ENCODE measurements at places on chromosomes 3 and 15.

DNA sequence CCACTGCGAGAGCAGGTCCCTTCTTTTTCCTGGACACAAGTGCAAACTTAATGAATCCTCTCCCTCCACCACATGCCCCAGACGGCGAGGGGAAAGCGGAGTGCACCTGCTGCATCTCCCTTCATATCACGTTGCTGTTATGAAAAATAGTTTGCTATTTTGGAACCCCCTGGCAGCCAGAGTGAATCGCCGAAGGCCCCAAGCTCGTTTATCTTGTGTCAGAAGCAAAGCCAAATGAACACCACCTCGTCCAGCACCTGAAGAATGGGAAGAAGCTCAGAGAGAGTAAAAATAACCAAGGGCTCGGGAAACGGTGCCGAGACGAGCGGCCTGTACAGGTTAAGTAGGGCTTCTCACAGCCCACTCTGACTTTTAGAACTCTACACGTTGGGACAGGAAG lies 394.6 kb upstream of the RORA start:
- no peak for DNase-seq

- peak; percentile 37 for DNase-seq
Measured at GRCh38 chr15:41022487-41023090, 69.3 kb downstream of the CHAC1 start.

DNA sequence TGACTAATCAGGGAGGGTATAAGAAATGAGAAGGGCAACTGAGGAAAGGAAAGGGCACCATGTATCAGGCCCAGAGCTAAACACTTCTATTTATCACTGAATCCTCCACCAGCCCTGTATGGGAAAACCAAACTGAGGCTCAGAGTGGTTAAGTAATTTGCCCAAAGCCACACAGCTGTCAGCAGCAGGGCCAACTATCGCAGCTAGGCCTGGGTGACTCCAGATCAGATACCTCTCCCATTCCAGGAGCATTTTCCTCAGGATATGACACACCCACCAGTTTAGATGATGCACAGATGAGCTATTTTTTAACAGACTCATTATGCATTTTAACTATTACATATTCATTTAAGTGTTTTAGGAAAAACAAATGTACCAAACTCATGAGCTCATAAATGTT lies 14.5 kb downstream of the NUP210 start:
- DNase-seq: no peak

DNA sequence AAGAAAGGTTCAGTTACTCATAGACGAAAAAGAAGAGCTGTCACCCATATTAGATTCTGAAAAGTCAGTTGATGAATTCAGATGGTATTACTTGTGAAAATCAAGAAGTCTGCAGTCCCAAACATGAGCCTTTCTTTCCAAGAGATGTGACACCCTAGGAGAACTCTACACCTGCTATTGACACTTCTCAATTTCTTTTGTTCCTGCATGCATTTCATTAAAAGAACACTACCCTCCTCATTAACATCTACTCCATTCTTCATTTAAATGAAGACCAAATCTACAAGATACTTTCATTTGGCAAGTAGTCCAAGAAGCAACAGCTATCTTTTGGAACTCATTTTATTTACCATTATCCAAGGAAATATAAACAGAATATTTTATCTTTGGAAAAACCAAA lies 6.6 kb downstream of the GABRB3 start:
- DNase-seq: no peak

DNA sequence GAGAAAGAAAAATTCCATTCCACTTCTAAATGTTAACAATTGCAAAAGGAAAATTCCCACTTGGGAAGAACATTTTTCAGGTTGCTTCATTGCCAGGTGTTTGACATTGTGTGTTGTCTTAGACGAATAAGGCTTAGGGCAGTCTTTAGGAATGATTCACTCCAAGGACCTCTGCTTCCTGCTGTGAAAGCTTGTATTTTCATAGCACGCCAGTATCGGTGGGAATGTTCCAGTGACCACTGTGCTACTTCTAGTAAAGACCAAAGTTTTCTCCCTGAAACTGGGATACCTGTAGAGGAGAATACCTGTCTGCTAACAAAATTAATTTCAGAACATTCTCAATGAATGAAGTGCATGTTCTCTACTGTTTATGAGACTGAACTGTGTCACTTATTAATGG lies 64.1 kb downstream of the CDIN1 start:
- DNase-seq: no peak

- no peak for DNase-seq
Measured at GRCh38 chr3:185549122-185549521, 3.3 kb downstream of the LIPH start.

GRCh38 chr3:188278717-188279324 lies 124.9 kb downstream of the LPP start:
- DNase-seq: no peak

- no peak for DNase-seq
Measured at GRCh38 chr3:10725846-10726245, 90.2 kb upstream of the SLC6A11 start.

- no peak for DNase-seq
Measured at GRCh38 chr3:57331078-57331610, 38.7 kb upstream of the ASB14 start.

DNA sequence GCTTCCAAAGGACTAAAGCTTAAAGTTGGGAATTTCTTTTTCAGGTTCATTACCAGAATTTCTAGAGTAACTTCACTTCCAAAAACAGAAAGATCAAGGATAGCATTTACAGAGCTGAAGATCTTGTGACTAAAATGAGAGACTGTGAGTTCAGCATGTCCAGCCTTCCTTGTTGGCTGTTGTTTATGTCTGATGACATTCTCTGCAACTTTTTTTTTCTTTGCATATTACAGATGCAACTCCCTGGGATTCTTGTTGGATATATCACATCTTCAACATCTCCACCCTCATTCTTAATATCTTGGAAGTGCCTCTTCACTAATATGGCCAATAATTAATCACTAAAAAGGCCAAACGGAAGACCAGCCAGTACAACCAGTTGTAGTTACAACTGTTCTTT lies 86.2 kb upstream of the FRMD4B start:
- no peak for DNase-seq

DNA sequence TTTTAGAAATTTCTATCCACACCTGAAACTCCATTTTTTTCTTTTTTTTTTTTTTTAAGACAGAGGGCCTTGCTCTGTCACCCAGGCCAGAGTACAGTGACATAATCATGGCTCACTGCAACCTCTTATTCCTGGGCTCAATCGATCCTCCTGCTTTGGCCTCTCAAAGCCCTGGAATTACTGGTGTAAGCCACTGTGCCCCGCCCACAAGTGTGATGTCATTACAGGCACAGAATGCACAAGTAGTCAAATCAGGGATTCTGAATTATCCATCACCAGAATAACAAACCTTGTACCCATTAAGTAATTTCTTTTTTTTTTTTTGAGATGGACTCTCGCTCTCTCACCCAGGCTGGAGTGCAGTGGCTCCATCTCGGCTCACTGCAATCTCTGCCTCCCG lies 1.9 kb downstream of the UQCRC1 start:
- no peak for DNase-seq

DNA sequence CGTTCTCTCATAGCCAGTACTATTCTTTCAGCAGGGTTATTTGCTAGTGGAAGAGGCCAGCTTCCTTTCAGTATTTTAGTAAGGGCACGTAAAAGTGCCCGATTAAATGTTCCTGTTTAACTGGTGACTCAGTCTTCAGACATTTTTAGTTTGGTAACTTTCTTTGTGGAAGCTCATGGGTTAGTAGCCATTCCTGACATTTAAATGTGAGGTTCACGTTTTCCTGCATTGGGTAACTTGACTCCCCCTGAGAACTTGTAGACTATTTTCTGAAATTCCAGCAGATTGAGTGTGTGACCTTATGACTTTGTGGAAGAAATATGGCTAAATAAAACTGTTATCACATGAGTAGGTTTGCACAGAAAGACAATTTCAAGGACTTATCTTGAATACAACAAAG lies 16.9 kb downstream of the ABHD2 start:
- DNase-seq: no peak

DNA sequence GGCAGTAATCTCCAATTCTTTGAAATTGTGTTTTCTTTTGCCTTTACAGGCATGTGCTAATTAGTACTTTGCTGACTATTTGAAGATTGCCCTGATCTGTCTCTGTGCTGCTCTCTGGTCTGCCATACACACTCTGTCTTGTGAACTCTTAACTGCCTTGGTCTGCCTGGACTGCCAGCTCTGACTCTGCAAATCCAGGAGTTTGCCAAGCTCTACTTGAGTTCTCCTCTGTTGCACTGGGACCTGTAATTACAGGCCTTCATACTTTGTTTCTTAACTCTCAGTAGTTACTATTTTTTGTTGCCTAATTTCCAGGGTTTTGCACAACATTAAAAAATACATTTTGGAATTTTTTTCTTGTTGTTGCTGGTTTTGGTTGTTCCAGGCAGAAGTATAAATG lies 155.0 kb downstream of the RSRC1 start:
- DNase-seq: no peak

GRCh38 chr3:194369522-194370279 lies at the start of gene LRRC15:
TSS of gene LRRC15 (minus strand) at chr3:194369743. CDS start at chr3:194361043, 8,700 bp downstream.
- DNase-seq: peak; percentile 51

- DNase-seq: no peak
Measured at GRCh38 chr15:92840149-92840548, 60.0 kb upstream of the CHD2 start.

- no peak for DNase-seq
Measured at GRCh38 chr3:44277925-44278324, 36.2 kb downstream of the TOPAZ1 start.

DNA sequence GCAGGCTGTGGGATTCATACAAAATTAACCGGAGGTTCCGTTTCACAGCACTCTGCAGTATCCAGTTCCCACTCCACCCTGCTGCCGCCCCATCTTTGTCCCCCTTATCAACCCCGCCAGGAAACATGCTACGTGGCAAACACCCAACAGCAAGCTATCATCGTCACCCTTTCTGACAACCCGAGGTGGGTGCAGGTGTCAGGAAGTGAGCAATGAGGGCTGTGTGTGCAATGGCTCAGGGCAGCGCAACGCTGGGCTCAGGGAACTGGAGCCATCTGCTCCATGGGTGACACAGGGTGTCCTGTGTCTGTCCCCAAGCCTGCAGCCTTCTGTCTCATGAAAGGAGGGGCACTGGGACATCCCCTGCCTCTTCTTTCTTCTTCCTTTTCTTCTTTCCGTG lies 60.9 kb downstream of the ATP2B2 start:
- DNase-seq: no peak

Data from left hindlimb (tissue), 1 donor.